A549 treated with dexamethasone at 1 μM for 4 hours (cell line): ENCODE measurements at places on chromosomes 2 and 18. TPM values are rescaled to one million over a fixed set of nuclear protein-coding genes. Genes with fewer than 3 reads are reported as not detected.

TNFRSF11A gene
- total RNA-seq = 5.1 to 10.2 TPM (median 8.3 TPM) in 5 replicates

POLE4 gene
- 113 to 143 TPM (median 126 TPM) in 5 replicates for total RNA-seq

CRIM1 gene
- 122 to 198 TPM (median 172 TPM) in 5 replicates for total RNA-seq

KCNS3 gene
- 1.1 to 1.5 TPM (median 1.3 TPM) in 5 replicates for total RNA-seq

NEURL3 gene
- total RNA-seq = 0.39 to 0.61 TPM (median 0.45 TPM) in 5 replicates

AQP12A gene
- not detected in 5 replicates for total RNA-seq

MTA3 gene
- total RNA-seq = 31.3 to 35.1 TPM (median 33.2 TPM) in 5 replicates

DNAH7 gene
- total RNA-seq = 0.79 to 2.1 TPM (median 1.0 TPM) in 5 replicates

MYOM1 gene
- 0.07 to 0.30 TPM (median 0.25 TPM) in 5 replicates for total RNA-seq

SKOR2 gene
- total RNA-seq = not detected in 5 replicates

FABP1 gene
- not detected in 5 replicates for total RNA-seq

DSC3 gene
- 1.4 to 2.0 TPM (median 1.7 TPM) in 5 replicates for total RNA-seq

SP140 gene
- total RNA-seq = 0.11 to 0.26 TPM (median 0.24 TPM) in 3 of 5 replicates, not detected in the others

FBXO41 gene
- total RNA-seq = 3.9 to 5.6 TPM (median 4.4 TPM) in 5 replicates

B3GNT7 gene
- total RNA-seq = 2.2 to 3.5 TPM (median 3.0 TPM) in 5 replicates

DAW1 gene
- 2.3 to 3.0 TPM (median 2.4 TPM) in 5 replicates for total RNA-seq

CHMP3 gene
- 111 to 143 TPM (median 134 TPM) in 5 replicates for total RNA-seq

FASTKD2 gene
- 29.4 to 35.0 TPM (median 33.2 TPM) in 5 replicates for total RNA-seq

MAP3K19 gene
- total RNA-seq = not detected in 5 replicates
